ENCODE measurements at places on chromosomes 6 and 20. TPM values are rescaled to one million over a fixed set of nuclear protein-coding genes. Genes with fewer than 3 reads are reported as not detected.

Gene CALHM4
- not detected for total RNA-seq

Gene CCN5
- 29.3 TPM for total RNA-seq

Gene SEC23B
- total RNA-seq: 15.4 TPM

- no peak for DNase-seq
Measured at GRCh38 chr20:23624324-23624691, 13.4 kb downstream of the CST3 start.

- no peak for DNase-seq
Measured at GRCh38 chr6:40378071-40378724, 209.0 kb downstream of the LRFN2 start.

DNA sequence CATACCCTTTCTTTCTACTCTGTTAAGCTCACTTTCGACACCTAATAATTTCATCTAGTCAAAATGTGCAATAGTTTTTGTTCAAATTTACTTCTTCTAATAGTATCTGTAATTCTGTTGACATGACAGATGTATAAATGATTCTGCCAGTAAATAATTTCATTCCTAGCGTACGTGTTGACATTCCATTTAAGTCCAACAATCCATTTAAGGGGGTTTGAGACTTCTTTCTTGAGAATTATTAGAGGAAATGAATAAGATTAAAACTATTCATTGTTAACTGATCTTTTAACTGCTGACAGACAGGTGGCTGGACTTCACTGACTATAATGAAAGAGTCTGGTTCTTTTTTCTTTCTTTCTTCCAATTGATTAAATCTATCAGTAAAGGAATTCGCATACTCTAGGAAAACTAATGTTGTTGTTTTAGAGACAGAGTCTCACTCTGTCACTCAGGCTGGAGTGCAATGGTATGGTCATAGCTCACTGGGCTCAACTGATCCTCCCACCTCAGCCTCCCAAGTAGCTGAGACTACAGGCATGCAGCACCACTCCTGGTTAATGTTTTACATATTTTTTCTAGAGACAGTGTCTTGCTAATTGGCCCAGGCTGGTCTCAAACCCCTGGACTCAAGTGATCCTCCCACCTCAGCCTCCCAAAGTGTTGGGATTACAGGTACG is 55.9 kb downstream of the MAP3K5 start:
- DNase-seq: no peak

Measured in cardiac septum (tissue), 1 donor.